Epithelial cell of proximal tubule (primary cell): ENCODE measurements at places on chromosomes 3 and 15. TPM values are rescaled to one million over a fixed set of nuclear protein-coding genes. Genes with fewer than 3 reads are reported as not detected.

The BRK1 gene
- total RNA-seq: 97.2 and 176 TPM in 2 replicates

The DLEC1 gene
- not detected in 2 replicates for total RNA-seq

The CLRN1 gene
- total RNA-seq: not detected in 2 replicates

The GOLGA8J gene
- not detected in 2 replicates for total RNA-seq

The GJD2 gene
- not detected in 2 replicates for total RNA-seq

The CAPN7 gene
- 16.1 and 19.2 TPM in 2 replicates for total RNA-seq

The NGLY1 gene
- total RNA-seq: 18.3 and 26.5 TPM in 2 replicates

The SEMA6D gene
- 0.51 and 2.6 TPM in 2 replicates for total RNA-seq

The SKOR1 gene
- not detected in 2 replicates for total RNA-seq

The NAALADL2 gene
- total RNA-seq: 1.0 and 2.9 TPM in 2 replicates

The ZBBX gene
- 0.06 TPM in 1 of 2 replicates, not detected in the other for total RNA-seq

The MED12L gene
- total RNA-seq: 0.12 and 0.80 TPM in 2 replicates

The COLQ gene
- 0.12 and 0.14 TPM in 2 replicates for total RNA-seq

The IREB2 gene
- 13.0 and 25.0 TPM in 2 replicates for total RNA-seq

The TMC3 gene
- total RNA-seq: not detected in 2 replicates

The RYR3 gene
- total RNA-seq: 0.75 TPM in 1 of 2 replicates, not detected in the other

The GRIP2 gene
- under 0.01 TPM in 1 of 2 replicates, not detected in the other for total RNA-seq
